ENCODE measurements at places on chromosomes 6 and 20.

DNA sequence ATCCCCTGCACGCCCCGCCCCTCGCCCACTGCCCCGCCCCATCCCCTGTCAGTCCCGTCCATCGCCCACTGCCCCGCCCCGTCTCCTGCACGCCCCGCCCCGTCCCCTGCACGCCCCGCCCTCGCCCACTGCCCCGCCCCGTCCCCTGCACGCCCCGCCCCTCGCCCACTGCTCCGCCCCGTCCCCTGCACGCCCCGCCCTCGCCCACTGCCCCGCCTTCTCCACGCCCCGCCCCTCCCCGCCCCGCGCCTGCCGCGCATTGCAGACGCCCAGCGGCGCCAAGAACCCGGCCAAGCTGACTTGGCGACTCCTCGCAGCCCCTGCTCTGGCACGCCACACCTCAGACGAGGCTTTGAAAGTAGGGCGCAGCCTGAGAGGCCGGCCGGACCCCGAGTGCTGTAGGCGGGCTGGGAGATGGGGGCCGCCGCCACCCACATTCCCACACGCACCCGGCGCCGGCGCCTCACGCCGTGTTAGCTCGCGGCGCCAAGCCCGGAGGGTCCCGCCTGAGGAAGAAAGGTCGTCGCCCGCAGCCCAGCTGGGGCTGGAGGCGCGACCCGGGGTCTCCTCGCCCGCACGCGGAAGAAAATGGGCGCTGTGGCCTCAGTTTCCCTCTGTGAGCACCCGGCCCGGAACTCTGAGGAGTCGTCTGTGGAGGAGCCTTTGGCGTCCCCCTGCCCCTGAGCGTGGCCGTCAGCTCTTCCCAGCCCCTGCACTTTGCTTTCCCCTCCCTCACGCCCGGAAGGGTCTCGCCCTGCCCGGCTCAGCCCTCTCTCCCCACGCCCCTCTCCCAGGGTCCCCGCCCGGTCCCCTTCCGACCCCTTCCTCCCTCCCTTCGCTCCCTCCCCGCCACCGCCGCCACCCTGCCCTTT lies at the start of gene RAD21L1:
RAD21L1 (plus strand) TSS at position 262 of the 872 bp plus-strand sequence. CDS start 2,410 bp downstream, outside the sequence.
- peak; percentile 90 for DNase-seq

GRCh38 chr20:20812136-20812535 lies 99.7 kb upstream of the RALGAPA2 start:
- no peak for DNase-seq

- DNase-seq, result no peak
These were observed 6.0 kb downstream of the SLC24A3 start for GRCh38 chr20:19218411-19218810.

GRCh38 chr6:41440958-41441357 lies 105.2 kb upstream of the FOXP4 start:
- DNase-seq, result no peak

- DNase-seq, result no peak
These were observed 277.2 kb downstream of the FRK start for GRCh38 chr6:115783402-115784061.

GRCh38 chr20:46351357-46352058 lies 43.2 kb upstream of the CDH22 start:
- no peak for DNase-seq

GRCh38 chr6:101537753-101538316 lies 144.3 kb downstream of the GRIK2 start:
- DNase-seq, result no peak

DNA sequence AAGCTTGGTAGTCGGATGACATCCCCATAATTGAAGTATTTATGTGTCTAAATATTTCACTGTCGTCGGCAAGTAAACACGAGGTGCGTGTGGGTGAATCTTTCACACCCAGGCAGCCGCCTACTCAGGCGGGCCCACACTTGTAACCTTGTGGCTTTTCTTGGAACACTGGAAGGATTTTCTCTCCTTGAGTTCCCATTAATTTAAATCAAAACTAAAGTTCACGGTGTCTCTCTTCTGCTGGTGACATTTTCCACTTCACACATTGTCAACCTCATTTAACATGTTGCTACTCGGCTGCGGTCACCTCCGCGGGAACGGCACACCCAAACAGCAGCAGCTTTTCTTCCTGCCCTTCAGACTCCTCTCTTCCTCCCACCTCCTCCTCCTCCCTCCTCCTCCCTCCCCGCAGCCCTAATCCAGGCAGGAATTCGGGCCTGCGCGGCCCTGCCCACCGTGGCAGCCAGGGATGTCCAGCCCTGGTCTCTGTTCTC lies 336.6 kb downstream of the QKI start:
- no peak for DNase-seq

DNA sequence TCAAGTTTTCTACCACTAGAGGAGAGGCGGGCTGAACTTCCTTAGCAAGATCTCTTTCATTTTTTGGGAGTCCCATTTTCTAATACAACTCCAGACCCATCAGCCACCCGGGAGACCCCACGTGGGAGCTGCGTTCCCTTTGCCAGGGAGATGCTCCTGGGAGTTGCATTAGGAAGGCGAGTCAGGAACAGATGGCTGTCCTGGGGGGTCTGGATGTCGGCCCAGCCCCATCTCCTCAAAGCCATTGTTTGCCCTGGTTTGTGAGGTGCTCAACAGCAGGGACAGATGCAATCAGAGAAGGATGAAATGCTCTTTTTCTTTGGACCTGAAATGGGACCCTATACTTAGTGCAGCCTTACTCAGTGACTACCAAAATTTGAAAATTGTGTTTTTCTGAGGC lies 39.4 kb downstream of the CARMIL1 start:
- no peak for DNase-seq

DNA sequence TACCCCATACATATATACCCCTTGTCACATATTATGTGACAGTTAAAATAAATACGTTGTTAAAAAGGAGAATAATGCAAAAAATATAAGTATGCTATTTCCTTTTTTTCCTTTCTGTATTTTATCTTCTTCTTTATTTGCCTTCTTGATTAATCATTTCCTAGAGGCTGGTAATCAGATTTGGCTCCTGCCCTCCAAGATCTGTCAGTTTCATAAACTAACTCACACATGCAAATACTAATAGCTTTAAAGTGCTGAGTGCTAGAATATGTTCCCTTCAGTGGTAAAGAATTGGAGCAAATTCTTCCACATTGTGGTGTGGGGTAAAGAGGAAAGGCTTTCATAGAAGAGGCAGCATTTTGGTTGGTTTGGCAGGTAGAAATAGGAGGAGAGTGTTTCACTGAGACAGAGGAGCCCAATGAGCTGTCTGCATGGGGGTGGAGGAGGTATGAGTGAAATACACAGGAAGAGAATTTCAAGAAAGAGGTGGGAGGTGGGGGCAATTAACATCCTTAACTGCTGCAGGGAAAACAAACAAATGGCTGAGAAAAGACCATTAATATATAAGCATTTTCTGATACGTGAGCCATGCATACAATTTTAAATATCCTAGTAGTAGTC lies 523.9 kb downstream of the BMP2 start:
- no peak for DNase-seq

DNA sequence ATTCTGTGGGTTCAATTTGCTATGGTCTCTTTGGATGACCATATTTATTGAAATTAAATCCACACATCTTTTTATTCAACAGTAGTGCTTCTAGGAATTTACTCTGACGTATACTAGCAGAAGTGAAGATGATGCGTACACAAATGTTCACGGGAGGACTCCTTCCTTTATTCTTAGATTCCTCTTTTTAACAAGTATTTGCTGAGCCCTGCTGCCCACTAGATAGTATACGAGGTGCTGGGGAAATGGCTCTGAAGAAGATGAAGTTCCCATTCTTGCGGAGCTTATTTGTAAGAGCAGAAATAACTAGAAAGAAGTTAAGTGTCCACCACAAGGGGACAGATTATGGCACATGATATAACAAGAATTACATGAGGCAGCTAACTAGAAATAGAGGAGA lies 145.2 kb downstream of the DOK5 start:
- DNase-seq, result no peak

DNA sequence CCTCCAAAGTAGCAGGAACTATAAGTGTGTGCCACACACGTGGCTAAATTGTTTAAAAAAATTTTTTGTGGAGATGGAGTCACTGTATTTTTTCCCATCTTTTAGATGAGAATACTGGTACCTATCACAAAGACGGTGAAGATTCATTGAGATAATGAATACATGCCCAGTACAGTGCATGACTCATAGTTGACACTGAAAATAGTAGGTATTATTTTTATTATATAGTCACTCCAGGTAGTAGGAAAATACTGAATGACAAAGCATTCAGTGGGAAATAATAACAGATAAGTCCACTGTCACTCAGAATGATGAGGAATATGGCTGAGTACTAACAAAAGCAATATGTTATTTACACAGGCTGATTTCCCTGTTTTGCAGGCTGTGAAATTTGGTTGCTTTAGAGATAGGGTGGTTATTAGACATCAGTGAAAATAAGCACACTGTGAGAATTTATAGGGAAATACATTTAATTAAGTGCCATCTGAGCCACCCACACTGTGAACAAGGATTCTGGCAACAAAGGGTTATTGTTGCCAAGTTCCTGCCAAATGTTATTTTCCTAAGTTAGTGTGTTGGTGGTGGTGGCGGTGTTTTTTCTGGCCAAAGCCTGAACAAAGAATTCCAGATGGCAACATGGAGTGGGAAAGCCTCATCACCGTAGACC lies 129.8 kb upstream of the FOXQ1 start:
- no peak for DNase-seq

- DNase-seq, result no peak
These were observed 46.9 kb upstream of the DTNBP1 start for GRCh38 chr6:15709651-15710269.

- no peak for DNase-seq
These were observed 4.5 kb downstream of the SNAI1 start for GRCh38 chr20:49987015-49987867.

DNA sequence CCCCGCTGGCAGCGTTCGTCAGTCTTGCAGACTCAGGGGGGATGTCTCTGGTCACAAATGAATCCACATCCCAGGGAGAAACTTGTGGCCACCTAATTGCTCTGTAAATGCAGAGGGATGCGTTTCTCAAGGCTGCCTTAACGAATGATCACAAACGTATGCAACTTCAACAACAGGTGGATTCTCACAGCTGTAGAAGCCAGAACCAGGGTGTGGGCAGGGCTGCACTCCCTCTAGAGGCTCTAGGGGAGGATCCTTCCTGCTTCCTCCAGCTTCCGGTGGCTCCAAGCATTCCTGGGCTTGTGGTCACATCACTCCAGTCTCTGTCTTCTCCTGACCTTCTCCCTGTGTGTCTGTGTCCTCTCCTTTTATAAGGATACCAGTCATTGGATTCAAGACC lies 3.3 kb upstream of the TAF4 start:
- no peak for DNase-seq

- no peak for DNase-seq
These were observed 79.9 kb downstream of the GCLC start for GRCh38 chr6:53464927-53465460.

- no peak for DNase-seq
These were observed 448 bp upstream of the RNF114 start for GRCh38 chr20:49935746-49936152.

- DNase-seq, result no peak
These were observed 18.0 kb downstream of the HFE start for GRCh38 chr6:26105109-26105730.

GRCh38 chr20:34343458-34344211 lies 19.4 kb upstream of the ITCH start:
- DNase-seq, result no peak

DNA sequence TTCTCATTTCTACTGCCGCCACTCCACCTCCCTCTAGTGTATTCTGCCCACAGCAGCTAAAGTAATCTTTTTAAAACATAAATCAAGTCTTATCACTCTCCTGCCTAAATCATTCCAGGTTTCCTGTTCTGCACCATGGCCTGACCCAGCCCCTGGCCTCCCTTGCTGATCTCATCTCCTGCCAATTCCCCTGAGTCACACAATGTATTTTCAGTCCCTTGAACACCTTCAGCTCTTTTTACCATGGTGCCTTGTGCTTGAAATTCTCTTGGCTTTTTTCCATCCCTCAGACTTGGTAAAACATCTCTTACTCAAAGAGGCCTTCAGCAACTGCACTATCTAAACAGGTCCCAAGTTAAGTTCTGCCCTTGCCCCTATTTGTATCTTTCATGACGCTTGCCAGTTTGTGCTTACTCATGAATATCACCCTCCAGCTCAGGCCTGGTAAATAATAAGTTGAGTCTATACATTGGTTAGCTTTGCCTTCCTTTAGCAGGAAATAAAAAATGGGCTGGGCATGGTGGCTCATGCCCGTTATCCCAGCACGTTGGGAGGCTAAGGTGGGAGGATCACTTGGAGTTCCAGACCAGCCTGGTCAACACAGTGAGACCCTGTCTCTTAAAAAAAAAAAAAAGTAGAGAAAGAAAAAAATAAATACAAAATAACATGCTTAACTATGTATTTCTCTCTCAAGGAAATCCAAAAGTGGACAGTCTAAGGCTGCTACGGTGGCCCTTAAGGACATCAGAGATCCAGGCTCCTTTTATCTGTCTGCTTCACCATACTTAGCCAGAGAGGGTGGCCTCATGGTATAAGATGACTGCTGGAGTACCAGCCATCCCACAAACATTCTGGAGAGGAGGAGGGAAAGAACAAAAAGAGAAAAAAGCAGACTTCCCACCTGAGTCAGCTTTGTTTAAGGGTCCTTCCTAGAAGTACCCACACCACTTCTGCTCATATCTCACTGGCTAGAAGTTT lies 62.2 kb downstream of the ARFGEF2 start:
- DNase-seq, result peak; percentile 98

- no peak for DNase-seq
These were observed 227.9 kb downstream of the FRK start for GRCh38 chr6:115832786-115833185.

- DNase-seq, result no peak
These were observed 21.8 kb upstream of the CCND3 start for GRCh38 chr6:41963371-41963770.

- no peak for DNase-seq
These were observed 70.0 kb upstream of the TOP1 start for GRCh38 chr20:40958598-40958997.

DNA sequence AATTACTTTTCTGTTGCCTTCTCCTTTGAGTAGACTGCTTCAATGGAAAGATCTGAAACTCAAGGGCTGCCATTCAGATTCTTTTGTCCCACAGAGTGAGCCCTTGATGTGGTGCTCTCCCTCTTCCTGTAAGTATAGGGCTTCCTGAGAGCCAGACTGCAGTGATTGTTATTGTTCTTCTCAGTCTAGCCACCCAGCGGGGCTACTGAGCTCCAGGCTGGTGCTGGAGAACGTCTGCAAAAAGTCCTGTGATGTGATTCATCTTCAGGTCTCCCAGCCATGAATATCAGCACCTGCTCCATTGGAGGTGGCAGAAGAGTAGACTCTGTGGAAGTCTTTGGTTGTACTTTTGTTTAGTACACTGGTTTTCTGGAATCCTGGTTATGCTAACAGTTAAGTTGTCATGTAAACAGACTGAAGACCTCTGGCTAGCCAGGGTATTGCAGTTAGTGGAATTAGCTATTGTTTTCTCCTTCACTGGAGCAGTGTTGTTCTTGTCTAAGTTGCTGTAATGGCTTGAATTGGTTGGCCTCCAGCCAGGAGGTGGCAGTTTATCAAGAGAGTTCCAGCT lies 240.9 kb downstream of the COL12A1 start:
- peak; percentile 21 for DNase-seq
